Stimulated activated CD4-positive, alpha-beta T cell treated with anti-CD3 and anti-CD28 coated beads, TNF-alpha, amount 100 ng/mL, for 48 hours (primary cell): ENCODE measurements at places on chromosomes 12 and 14.

GRCh38 chr12:24997496-24997895 lies 48.6 kb upstream of the BCAT1 start:
- DNase-seq: no peak

DNA sequence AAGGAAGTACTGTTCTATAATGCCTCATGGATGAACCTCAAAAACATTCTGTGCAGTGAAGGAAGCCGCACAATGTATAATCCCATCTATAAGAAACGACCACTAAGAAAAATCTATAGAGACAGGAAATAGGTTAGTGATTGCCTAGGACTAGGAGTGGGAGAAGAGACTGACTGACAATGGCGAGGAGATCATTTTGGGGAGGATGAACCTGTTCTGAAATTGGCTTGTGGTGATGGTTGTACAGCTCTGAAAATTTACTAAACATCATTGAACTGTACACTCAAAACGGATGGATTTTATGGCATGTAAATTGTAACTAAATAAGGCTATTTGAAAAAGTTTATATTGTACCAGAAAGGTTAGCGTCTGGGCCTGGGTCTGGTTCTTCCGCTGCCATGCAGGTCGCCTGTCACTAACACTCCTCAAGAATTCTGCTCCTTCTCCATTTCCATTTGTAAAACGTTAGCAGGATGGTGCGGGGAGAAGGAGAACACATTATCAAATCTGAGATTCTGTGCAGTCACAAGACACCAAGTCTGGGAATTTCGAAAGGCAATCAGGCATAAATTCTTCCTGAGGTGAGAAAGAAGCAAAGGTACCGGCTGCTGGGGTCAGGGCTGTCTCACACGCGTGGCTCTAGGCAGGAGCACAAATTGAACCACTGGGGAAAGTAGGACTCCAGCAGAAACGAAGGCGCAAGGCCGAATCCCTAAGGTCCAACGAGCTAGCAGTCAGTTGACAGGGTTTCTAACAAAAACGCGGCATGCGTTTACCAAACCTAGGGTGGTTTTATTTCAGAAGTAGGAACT lies 845 bp upstream of the COCH start:
- DNase-seq: no peak

- DNase-seq: no peak
Observed at GRCh38 chr12:130051900-130052299, 110.4 kb upstream of the FZD10 start.

GRCh38 chr14:23388996-23389395 lies 12.2 kb downstream of the CMTM5 start:
- no peak for DNase-seq

GRCh38 chr12:68031881-68032739 lies 42.9 kb downstream of the IFNG-AS1 start:
- no peak for DNase-seq

- no peak for DNase-seq
Observed at GRCh38 chr14:43003845-43004244, 1397.2 kb downstream of the LRFN5 start.
